Chondrocyte (in vitro differentiated cells): ENCODE measurements at places on chromosomes 2 and 18.

- DNase-seq = no peak
These were observed at the start of gene CYP27A1 for GRCh38 chr2:218781691-218782527. Gene CYP27A1, plus strand, starts transcription at chr2:218782147. Its CDS starts 36 bp downstream, at chr2:218782183.

- no peak for DNase-seq
These were observed 14.0 kb downstream of the SMARCAL1 start for GRCh38 chr2:216426166-216426777.

GRCh38 chr2:174778085-174778981 lies 14.1 kb upstream of the CHRNA1 start:
- DNase-seq = no peak

DNA sequence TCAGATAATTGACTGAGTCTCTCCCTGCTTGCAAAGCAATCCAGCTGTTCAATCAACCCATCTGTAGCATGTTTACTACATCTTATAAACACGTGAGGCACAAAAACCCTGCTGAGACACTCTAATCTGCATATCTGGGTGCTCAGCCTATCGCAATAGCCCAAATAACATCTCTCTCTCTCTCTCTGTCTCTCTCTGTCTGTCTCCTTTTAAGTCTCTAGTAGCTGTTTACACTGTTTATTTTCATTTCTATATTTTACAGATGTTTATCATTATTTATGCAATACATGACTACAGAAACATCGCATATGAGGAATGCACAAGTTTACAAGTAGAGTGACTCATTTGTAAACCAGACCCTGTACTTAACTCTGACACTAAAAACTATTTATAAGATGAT lies 422.1 kb upstream of the DSEL start:
- DNase-seq = no peak

- no peak for DNase-seq
These were observed 239.2 kb downstream of the CMPK2 start for GRCh38 chr2:6626401-6627012.

- no peak for DNase-seq
These were observed 58.0 kb downstream of the DDX1 start for GRCh38 chr2:15649561-15650255.

DNA sequence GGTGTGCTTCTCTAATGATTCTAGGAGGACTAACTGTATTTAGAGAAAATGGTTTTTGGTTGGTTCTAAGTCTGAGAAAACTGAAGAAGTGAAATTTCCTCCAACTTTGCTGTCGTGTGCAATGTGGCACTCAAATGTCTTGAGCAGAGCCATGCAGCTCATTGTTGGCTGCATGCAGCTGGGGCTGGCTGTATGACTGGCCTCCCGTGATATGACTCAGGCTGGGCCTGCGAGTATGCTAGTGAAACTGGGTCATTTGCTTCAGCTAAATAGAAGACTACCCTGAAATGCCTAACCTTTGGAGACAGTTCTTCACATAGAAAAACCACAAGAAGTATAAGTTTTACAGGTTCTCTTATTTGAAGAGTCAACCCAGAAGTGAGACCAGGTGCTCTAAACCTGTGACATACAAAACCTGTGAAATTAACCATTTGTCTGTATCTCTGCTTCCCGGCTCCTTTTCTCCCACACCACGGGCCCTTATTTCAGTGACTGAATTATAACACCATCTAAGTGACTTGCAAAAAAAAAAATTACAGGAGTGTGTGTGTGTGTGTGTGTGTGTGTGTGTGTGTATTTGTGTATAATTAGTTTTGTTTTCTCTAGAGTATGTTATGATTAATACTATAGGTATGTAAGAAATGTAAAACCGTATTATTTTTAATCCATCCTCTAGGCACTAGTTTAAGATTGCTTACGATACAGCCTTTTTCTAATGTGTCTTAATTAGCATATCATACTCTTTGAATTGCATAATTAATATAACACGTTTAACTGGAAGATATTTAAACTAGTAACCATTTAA lies 15.9 kb downstream of the POLI start:
- no peak for DNase-seq
